Fibroblast of the conjunctiva (primary cell): ENCODE measurements at places on chromosomes 12 and 14.

- DNase-seq = no peak
Measured at GRCh38 chr12:128338386-128339125, 71.6 kb downstream of the TMEM132C start.

DNA sequence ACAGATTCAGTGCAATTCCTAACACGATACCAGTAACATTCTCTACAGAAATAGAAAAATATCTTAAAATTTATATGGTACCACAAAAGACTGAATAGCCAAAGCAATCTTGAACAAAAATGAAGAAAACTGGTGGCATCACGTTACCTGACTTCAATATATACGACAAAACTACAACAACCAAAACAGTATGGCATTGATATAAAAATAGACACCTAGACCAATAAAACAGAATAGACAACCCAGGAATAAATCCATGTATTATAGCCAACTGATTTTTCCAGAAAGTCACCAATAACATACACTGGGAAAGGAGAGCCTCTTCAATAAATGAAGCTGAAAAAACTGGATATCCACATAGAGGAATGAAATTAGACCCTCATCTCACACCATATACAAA lies 5.7 kb downstream of the KLRK1 start:
- no peak for DNase-seq

GRCh38 chr12:1608713-1609119 lies 14.3 kb upstream of the FBXL14 start:
- no peak for DNase-seq

- DNase-seq = no peak
Measured at GRCh38 chr14:71247106-71247505, 339.8 kb downstream of the PCNX1 start.

DNA sequence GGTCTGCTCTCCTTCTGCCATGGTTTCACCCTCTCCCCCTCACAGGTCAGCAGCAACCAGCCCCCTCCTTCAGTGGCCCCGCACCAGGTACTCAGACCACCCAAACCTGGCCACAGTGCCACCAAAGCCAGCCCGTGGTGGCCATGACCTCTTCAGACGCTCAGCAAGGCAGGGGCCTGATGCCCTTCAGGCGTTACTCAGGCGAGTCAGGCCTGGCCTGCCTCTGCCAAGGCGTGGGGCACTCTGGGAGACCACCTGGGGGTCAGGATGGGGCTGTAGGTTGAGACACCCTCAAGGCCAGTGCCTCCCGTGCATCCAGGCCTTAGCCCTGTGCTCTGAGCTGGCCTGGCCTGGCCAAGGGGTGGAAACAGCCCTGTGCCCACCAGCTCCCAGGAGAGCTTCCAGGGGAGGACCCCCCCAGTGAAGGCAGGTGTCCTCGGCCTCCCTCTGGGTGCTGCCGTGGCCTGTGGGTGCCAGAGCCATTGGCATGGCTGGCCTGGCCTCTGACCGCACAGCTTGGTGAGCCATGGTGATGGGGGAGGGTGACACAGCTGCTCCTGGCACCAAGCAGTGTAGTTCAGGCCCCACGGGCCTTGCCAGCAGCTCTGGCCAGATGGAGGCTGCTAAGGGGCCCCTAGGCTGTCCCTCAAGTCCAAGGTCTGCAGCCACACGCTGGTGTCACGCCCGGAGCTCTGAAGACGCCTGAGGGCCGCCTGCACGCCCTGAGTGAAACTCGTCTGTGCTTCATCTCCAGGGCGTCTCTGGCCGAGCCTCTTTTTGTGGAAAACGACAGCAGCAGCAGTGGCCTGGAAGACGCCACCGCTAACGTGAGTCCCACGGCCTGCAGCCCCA lies 15.1 kb downstream of the XRCC3 start:
- DNase-seq = no peak
